Dermis blood vessel endothelial cell (primary cell): ENCODE measurements at places on chromosomes 7 and 10. TPM values are rescaled to one million over a fixed set of nuclear protein-coding genes. Genes with fewer than 3 reads are reported as not detected.

ATP5F1C gene
- total RNA-seq = 320 and 349 TPM in 2 replicates

VSTM4 gene
- total RNA-seq = 0.56 and 1.0 TPM in 2 replicates

SLIT1 gene
- under 0.01 TPM in 1 of 2 replicates, not detected in the other for total RNA-seq

MYH16 gene
- total RNA-seq = 0.19 TPM in 1 of 2 replicates, not detected in the other

CHN2 gene
- total RNA-seq = 1.1 and 6.5 TPM in 2 replicates

ST7 gene
- total RNA-seq = 17.7 and 18.9 TPM in 2 replicates

HOXA9 gene
- 9.0 and 11.8 TPM in 2 replicates for total RNA-seq

NACAD gene
- 0.68 and 1.9 TPM in 2 replicates for total RNA-seq

STOX1 gene
- total RNA-seq = 0.33 and 0.34 TPM in 2 replicates

CTAGE4 gene
- total RNA-seq = 0.17 TPM in 1 of 2 replicates, not detected in the other

AGAP6 gene
- total RNA-seq = 2.1 and 3.6 TPM in 2 replicates

PTPN12 gene
- 56.3 and 88.0 TPM in 2 replicates for total RNA-seq

MSMB gene
- not detected in 2 replicates for total RNA-seq
